ENCODE measurements at places on chromosomes 1 and 21.
A peak's percentile ranks its signal among the peaks of the same experiment; 100 is the strongest.

DNA sequence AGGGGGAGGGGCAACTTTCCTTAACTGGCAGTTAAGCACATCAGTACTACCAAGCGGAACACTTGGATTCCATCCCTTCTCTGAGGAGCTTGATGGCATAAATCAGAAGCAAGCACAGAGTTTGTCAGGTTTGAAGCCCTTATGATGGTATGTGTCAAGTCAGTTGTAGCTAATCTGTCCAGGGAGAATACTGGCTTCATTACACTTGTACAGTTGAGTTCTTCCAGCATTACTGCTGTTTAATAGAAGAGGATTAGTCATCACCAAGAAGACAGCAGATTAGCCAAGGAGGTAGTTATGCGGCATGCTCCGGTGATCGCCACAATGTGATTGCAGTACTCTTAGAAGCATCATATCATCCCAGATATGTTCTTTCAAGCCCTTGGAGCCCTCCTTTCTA lies 2.1 kb upstream of the TDRD5 start:
- no peak for DNase-seq

DNA sequence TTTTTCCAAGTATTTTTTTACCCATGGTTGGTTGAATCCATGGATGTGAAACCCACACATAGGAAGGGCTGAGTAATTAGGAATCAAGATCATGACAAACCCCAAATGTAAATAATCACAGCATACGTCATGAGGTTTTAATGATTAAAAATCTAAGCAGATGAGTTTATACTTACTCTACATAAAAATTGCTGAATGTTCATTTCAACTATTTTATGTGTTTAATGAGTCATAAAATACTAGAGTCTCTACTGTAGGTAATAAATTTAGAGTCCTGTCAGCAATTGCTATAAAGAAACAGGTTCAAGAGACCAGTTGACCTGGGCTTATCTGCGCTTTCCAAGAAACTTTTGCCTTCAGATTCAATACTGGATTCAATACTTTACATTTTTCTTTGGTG lies 18.2 kb downstream of the CTH start:
- peak; percentile 65 for DNase-seq

- DNase-seq = no peak
Observed at GRCh38 chr21:42164064-42164789, 54.7 kb upstream of the ABCG1 start.

DNA sequence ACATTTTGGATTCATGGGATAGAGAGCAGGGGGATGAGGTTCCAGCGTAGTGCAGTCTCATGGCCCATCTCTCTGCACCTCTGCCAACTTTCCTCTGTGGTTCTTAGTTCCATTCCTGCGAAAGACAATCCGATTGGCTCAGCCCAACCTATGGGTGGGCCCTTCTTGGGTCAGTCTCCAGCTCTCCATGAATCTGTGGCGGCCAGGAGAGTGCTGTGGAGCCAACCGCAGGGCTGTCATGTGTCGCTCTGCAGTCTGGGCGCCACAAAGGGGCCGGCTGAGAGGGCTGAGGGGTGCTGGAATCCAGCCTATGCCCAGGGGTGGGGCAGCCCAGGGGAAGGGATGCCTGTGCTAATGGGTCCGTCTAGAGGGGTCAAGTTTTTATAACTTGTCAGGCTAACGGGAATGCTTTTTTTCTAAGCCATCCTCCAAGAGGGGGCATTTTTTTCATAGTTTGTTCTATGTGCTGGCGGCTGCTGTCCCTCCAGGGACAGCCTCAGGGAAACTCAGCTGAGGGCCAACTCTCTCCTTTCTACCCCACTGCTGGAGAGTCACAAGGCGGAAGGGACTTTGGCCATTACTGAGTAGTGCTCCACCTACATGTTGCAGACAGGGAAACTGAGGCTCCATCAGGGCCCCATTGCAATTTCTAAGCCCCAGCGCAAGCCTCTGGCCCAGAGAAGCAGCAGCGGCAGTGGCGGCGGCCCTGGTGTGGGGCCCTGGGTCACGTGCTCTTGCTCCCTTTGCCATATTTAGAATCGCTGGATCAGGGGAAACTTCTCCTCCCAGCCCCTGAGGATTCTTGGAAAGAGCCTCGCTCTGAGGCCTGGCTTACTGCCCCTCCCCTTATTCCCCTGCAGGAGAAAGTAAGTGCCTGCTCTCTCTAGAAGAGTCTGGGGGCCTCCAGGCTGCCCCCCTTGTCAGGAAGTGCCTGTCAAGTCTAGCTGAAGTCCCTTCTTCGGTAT lies 23.4 kb downstream of the KCNQ4 start:
- no peak for DNase-seq

DNA sequence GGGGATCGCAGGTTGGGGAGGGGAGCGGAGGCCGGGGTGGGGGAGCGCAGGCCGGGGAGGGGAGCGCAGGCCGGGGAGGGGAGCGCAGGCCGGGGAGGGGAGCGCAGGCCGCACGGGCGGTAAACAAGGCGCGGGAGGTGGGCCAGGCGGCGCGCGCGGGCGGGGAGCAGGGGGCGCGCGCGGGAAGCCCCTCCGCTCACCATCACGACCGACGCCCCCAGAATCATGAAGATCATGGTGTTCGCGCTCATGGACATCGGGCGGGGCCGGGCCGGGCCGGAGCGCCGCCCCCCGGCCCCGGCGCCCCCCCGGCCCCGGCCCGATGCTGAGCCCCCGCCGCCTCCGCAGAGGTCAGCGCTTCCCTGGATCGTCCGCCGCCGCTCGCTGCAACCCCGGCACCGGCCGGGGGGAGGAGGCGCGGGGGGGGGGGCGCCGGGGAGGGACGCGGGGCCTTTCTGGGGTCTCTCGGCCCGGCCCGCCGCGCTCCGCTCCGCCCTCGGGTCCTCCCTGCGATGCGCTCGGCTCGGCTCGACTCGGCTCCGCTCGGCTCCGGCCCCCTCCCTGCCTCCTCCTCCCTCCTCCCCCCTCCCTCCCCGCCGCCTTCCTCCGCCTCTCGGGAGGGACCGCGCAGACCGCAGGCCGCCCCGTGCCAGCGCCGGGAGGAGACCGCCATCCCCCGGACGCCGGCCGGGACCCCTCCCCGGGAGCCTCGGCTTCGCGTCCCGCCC lies at the start of gene TMEM240:
Gene TMEM240 (minus strand): TSS at position 535 of the 728 bp plus-strand sequence. CDS start 278 bp downstream, at position 257.
- DNase-seq = peak; percentile 84

GRCh38 chr1:231374394-231374793 lies 36.3 kb downstream of the SPRTN start:
- no peak for DNase-seq

DNA sequence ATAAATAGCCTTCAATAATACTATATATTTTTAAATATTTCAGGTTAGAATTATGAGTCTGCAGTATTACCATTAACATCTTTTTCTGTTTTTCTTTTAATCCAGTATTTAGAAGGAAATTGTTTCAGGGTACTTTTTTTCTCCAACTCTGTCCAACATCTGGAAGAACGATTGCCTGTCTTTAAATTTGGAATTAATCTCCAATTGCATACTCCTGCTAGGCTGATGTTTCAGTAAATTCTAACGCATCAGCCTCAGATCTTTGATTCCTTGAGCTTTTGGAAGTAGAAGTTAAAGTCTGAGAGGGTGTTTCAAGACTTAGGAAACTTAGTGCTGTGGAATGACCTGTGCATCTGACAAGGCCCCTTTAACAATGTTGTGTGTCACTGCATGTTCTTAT lies 20.3 kb downstream of the NFIA start:
- DNase-seq = no peak

- DNase-seq = peak; percentile 58
Observed at GRCh38 chr1:223670458-223671159, 5.1 kb upstream of the CAPN8 start.

DNA sequence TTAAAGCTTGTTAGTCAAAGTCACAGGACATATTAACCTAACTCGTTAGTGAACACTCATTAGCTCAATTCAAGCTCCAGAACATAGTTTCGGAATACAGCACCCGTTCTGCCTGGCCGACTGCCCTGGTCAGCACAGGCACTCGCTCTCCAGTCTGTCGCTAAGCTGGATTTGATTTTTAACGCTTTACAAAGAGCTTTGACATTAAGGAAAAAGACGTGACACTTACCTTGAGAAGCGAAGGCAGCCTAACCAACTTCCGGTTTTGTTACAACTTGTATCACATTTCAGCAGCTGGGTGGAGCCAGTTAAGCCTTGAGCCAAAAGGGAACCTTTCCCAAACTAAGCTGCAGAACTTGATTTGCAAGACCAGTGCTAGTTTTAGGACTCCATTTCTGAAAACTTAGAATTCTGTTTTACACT lies at the start of gene FRRS1:
Gene FRRS1 (minus strand): TSS at position 258 of the 423 bp plus-strand sequence. CDS start 17,867 bp downstream, outside the sequence.
- DNase-seq = peak; percentile 68

GRCh38 chr1:181057079-181057478 lies 23.3 kb downstream of the MR1 start:
- DNase-seq = no peak

DNA sequence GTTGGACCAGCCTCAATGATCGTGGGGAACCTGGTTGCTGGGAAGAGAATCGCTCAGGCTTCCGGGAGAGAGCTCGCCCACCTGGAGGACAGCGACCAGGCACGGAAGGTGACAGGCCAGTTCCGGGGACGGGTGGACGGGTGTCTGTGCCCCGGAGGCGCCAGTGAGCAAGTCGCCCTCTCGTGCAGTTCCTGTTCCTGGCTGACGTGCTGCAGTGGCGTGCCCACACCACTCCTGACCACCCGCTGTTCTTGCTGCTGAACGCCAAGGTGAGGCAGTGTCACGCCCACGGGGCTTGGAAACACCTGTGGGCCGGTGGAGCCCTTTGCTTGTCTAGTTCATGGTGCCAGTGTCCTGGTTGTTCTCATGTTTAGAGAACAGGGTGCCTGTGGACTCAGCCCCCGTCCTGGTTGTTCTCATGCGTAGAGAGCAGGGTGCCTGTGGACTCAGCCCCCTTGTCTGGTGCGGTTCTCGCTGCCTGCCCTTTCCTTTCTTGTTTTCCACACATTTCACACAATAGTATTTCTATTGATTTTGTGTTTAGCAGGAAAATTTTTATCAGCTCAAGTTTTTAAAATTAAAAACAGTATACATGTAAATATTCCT lies 53.1 kb downstream of the S100B start:
- DNase-seq = no peak

- DNase-seq = peak; percentile 36
Observed at GRCh38 chr1:150563340-150564038, 14.3 kb downstream of the ADAMTSL4 start.

- DNase-seq = no peak
Observed at GRCh38 chr1:19086176-19086875, 123.7 kb downstream of the UBR4 start.

GRCh38 chr1:81371864-81372263 lies 428.9 kb upstream of the ADGRL2 start:
- no peak for DNase-seq

GRCh38 chr1:63010913-63011660 lies 227.2 kb downstream of the ATG4C start:
- peak; percentile 19 for DNase-seq

- DNase-seq = peak; percentile 22
Observed at GRCh38 chr1:31183927-31184554, 55.6 kb downstream of the NKAIN1 start.

GRCh38 chr1:34013958-34014737 lies 150.3 kb downstream of the HMGB4 start:
- DNase-seq = no peak

- peak; percentile 39 for DNase-seq
Observed at GRCh38 chr1:9374748-9375341, 82.2 kb downstream of the SPSB1 start.

GRCh38 chr1:43307458-43308158 lies 6.8 kb downstream of the TIE1 start:
- no peak for DNase-seq

GRCh38 chr1:85553416-85554335 lies 26.9 kb upstream of the CCN1 start:
- DNase-seq = no peak

DNA sequence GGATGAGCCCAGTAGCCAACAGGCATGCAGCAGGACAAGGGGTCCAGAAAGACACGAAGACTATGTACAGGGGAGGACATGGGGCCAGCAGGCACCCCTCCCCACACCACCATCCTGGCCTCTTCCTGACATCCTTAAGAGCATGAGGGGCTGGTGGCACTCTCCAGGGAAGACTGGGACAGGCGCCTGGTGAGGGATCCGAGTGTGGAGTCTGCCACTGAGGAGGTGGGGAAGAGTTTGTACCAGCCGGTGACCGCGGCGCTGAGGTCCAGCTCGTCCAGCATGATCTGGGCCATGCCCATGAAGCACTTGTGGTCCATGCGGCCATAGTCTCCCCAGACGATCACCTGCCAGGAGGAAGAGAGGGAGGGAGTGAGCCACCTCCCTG lies 39.1 kb downstream of the RIMS3 start:
- DNase-seq = no peak

- DNase-seq = peak; percentile 57
Observed at GRCh38 chr1:41241354-41241748, 755 bp downstream of the SCMH1 start.

- no peak for DNase-seq
Observed at GRCh38 chr1:153760440-153760839, 14.8 kb upstream of the SLC27A3 start.

GRCh38 chr1:94817712-94818111 lies 2.4 kb upstream of the SLC44A3 start:
- DNase-seq = no peak

DNA sequence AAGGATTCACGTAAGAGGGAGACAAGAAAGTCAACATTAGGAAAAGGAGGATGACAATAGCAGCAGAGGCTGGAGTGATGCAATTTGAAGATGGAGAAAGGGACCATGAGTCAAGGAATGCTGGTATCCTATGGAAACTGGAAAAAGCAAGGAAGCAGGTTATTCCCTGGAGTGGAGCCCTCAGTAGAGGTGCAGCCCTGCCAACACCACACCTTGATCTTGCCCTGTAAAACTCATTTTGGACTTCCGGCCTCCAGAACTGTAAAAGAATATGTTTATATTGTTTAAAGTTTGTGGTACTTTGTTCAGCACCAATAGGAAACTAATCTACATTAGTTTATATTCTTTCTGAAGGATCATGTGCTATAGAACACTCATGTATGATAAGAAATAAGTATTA lies 19.6 kb upstream of the CLDN17 start:
- DNase-seq = no peak

DNA sequence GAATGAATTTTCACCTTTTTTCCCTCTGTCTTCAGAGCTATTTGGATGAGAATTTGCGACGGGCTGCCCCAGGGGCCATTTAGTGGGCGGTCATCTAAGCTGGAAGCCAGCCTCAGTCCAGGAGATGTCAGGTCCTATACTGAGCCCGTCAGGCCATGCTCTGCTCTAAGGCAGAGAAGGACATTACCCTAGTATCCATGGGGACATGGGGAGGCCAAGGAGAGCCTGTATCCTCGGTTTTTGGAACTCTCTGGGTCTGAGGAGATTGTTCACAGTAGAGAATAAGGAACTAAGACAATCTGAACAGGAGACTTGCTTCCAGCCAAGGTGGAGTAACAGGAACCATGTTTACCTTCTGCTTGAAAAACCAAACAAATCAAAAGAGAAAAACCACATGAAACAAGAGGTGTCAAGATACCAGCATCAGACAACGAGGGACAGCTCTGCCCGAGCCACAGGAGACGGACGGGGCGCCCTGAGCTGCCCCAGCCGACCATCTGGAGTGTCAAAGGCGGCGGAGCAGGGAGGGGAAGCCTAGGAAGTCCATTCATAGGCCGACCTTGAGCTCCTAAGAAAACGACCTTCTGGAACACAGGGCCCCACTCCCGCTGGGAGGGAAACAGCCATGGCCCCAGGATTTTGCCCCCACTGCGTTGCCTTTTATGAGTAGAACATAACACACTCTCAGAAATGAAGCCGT lies 20.0 kb upstream of the ADARB1 start:
- DNase-seq = no peak

GRCh38 chr1:185207980-185208602 lies 51.1 kb downstream of the SWT1 start:
- no peak for DNase-seq
